ENCODE measurements at places on chromosomes 3 and 15.

GRCh38 chr3:160450846-160451245 is 1.3 kb upstream of the TRIM59 start:
- DNase-seq, result no peak

GRCh38 chr3:41216993-41217392 is 17.7 kb downstream of the CTNNB1 start:
- no peak for DNase-seq

DNA sequence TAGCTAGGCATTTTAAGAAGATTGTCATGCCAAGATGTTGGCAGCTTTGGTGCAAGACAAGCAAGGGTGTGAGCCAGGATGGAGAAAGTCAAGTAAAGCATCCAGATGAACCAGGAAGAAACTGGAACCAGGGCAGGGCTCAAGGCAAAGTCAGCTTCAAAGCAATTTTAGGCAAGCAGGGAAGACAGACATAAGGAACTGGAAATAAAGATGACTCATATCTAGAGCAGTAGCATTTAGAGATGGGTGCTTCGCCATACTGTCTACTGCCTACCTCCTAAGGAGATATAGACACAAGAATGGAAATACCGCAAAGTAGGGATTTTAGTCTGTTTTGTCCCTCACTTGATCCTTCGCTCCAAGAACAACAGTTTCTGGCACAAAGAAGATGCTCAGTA is 59.9 kb downstream of the RYR3 start:
- no peak for DNase-seq

GRCh38 chr3:128315313-128315712 is 151.4 kb downstream of the DNAJB8 start:
- DNase-seq, result no peak

GRCh38 chr3:28935146-28935545 is 345.7 kb upstream of the RBMS3 start:
- DNase-seq, result no peak

- DNase-seq, result no peak
These were observed 336.1 kb upstream of the PROK2 start for GRCh38 chr3:72120806-72121778.

GRCh38 chr3:179108086-179108485 is 36.5 kb upstream of the ZMAT3 start:
- DNase-seq, result no peak

DNA sequence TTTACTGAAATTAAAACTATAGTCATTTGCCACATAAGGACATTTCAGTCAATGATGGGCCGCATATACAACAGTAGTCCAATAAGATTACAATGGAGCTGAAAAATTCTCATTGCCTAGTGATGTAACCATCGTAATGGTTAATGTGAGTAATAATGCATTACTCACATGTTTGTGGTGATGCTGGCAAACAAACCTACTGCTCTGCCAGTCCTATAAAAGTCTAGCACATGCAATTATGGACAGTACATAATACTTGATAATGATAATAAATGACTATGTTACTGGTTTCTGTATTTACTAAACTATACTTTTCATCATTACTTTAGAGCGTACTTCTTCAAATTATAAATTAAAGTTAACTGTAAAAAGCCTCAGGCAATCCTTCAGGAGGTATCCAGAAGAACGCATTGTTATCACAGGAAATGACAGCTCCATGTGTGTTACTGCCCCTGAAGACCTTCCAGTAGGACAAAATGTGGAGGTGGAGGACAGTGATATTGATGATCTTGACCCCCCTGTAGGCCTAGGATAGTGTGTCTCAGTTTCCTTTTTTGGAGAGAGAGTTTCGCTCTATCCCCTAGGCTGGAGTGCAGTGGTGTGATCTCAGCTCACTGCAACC is 102.7 kb downstream of the ATP1B3 start:
- no peak for DNase-seq

DNA sequence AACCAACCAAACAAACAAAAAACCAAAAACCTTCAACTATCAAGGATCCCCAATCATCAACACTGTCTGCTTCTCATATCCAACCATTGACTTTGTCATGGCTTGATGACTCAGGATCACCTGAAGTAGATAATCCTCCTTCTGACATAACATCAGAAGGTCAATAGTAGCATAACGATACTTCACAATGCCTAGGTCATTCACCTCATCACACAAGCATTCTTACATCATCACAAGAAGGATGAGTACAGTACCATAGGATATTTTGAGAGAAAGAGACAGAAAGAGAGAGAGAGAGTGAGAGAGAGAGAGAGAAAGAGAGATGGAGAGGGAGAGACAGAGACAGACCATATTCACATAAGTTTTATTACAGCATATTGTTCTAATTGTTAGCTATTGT is 42.1 kb downstream of the SPATA16 start:
- DNase-seq, result no peak

DNA sequence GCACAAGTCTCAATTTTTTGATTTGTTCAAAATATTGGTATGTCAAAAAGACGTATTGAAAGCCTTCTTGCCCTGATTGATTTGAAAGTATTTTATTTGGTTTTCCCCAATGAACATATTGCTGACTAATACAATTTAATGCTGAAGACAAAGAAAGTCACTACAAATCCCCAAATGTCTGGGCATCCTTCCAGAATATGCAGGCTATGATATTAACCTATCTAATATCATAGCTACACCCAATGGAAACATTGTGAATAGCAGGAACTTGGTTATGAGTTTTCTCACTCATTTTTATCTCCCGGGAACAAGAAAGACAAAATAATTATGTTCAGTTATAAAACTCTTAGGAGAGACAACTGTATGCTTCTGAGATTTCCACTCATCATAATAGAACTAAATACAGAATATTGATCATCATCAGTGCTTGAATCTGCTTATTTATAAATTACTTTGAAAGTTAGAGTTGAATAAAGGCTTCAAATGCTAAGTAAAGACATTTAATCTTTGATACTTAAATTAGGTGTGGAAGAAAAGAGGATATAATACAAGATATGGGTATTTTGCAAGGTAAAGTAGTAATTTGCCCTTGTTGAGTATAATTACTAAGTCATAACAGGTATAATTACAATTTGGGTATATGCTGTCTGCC is 483.9 kb downstream of the RBMS3 start:
- DNase-seq, result no peak

- no peak for DNase-seq
These were observed 83.6 kb downstream of the CHST2 start for GRCh38 chr3:143203142-143203541.

DNA sequence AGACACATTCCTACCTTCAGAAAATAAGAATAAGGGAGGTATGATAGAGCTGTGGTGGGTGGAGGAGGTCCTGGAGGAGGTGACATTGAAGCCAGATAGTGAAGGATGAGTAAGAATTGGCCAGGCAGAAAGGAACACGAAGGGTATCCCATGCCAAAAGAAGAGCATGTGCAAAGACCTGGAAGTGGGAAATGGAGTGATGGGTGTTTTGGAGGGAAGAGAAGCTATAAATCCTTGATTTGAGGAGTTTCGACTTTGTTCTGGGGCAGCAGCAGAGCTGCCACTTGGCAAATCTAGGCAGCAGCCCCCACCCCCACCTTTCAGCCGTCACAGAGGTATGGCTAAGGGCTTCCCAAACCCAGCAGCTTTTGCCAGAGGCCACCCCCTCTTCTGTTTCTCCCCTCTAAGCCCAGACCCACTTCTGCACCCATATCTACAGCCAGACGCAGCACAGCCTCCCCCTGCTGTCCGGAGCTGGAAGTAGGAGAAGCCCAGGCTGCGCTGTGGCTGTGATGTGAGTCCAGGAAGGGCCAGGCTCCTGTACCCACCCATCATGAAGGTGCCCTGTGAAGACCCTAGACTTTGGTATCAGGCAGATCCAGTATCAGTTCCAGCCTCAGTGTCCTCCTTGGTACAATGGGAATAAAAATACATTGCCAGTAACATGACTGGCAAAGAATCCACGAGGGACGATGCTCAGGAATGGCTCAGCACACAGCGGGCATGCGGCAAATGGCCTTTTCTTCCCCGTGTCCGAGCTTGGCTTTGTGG is 188.7 kb upstream of the LINGO1 start:
- DNase-seq, result no peak

GRCh38 chr3:171311784-171312183 is 148.4 kb downstream of the TNIK start:
- DNase-seq, result no peak

- no peak for DNase-seq
These were observed 54.7 kb upstream of the GK5 start for GRCh38 chr3:142279965-142280590.

DNA sequence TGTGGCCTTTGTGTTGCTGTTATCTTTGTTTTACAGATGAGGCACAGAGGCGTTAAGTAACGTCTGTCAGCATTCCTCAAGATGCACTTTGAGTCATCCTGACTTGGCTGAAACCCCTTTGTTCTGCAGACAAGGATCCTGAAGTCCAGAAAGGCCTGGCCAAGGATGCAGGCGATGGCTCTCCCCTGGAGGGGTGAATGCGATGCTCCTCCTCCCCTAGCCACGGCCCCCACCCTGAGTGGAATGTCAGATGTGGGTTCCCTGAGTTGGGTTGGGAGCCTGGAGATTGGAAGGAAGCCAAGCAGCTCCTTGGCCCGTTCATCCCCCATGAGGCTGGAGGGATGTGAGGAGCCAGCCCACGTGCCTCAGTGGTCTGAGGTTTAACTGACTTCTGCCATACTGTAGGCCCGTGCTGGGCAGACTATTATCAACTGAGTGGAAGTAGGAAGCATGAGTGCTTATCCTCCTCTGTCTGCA is 43.3 kb downstream of the POMGNT2 start:
- no peak for DNase-seq

- no peak for DNase-seq
These were observed 107.7 kb upstream of the TSC22D2 start for GRCh38 chr3:150300388-150300787.

- no peak for DNase-seq
These were observed 6.3 kb downstream of the PDZRN3 start for GRCh38 chr3:73618461-73618860.

DNA sequence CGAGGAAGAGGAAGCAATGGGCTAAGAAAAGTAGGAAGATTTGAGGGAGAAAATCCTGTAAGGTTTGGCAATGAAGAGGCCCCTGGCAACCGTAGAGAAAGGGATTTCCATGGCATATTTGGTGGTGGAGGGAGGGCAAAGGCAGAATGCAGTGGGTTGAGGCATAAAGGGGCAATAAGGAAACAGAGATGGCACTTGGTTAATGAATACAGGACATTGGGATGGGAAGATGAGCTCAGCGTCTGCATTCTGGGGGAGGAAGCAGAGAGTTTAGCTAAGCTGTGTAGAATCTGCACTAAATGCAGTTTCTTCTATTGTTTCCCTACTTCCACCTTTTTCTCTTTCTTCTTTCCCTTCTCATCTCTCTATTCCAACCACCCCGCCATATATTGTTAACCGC is 83.6 kb downstream of the LRTM1 start:
- no peak for DNase-seq

DNA sequence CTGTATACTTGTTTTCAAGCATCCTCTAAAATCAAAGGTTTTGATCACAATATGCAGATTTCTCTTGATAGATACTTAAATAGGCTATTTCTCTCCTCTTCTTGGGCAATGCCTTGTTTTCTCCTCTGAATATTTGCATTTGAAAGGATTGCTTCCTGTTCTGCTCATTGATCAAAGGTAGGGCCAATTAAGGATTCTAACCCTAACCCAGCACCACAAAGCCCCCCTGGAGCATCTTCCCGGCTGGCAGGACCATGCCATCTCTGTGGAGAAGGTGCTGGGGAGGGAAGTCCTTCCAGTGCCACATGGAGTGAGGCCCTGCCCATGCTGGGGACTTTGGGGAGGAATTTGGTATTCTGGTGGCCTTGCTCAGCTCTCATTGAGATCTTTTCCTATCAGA is 11.3 kb upstream of the NIPA2 start:
- no peak for DNase-seq

GRCh38 chr3:186303965-186304364 is 58.1 kb downstream of the DGKG start:
- no peak for DNase-seq

- no peak for DNase-seq
These were observed 207.8 kb upstream of the MCTP2 start for GRCh38 chr15:94023531-94023930.

Data from urinary bladder (tissue), 4 donors.